Effector memory CD4-positive, alpha-beta T cell (primary cell): ENCODE measurements at places on chromosomes 11 and 22.

DNA sequence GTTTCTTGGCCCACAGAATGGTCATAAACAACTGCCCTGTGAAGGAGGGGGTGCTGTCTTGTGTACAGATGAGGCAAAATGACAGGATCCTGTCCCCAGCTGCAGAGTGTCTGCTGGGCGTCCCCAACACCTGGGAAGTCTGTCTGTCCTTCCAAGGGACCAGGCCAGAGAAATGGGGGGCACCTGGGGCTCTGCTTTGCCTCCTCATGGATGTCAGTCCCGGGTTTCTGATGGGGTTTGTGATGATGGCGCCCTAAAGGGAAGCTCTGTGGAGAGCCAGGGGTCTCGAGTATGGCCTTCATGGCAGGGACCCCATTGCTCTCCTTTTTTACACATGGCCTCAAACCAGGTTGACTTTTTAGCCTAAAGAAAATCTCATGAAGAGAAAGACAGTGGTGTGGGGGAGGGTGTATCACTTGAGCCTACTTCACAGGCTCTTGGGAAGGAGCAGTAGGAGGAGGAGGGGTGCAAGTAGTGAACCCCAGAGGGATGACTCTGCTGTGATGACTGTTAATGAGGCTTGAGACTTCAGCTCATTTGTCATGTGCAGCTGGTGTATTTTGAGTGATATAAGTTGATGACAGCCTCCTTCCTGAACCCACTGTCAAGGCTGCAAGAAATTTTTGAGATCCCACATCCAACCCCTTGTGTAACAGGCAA lies 40.6 kb upstream of the TUB start:
- no peak for DNase-seq

- DNase-seq: no peak
These were observed 12.3 kb upstream of the TSKU start for GRCh38 chr11:76770642-76771445.

GRCh38 chr11:76314741-76315090 lies 66.2 kb downstream of the THAP12 start:
- DNase-seq: no peak

- no peak for DNase-seq
These were observed 64.7 kb downstream of the ADAMTS15 start for GRCh38 chr11:130513132-130513531.

GRCh38 chr11:100581318-100581717 lies 105.8 kb upstream of the ARHGAP42 start:
- no peak for DNase-seq

DNA sequence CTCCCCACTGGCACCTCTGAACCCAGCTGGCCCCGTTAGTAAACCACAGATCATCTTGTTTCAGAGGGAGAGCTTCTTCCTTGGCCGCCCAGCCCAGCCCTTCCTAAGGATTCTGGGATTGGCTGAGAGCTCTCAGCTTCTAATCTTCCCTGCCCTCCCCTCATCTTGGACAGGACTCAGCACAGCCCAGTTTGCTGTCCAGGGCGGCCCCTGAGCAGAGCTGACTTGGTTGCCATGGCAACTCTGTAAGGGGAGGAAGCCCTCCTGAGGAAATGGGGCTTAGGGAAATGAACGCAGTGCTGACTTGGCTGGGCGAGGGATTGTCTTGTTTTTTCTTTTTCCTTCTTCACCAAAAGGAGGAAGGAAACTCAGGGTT lies 4.6 kb downstream of the APOL4 start:
- no peak for DNase-seq

- DNase-seq: no peak
These were observed 440 bp upstream of the SLC25A45 start for GRCh38 chr11:65382804-65383368.

DNA sequence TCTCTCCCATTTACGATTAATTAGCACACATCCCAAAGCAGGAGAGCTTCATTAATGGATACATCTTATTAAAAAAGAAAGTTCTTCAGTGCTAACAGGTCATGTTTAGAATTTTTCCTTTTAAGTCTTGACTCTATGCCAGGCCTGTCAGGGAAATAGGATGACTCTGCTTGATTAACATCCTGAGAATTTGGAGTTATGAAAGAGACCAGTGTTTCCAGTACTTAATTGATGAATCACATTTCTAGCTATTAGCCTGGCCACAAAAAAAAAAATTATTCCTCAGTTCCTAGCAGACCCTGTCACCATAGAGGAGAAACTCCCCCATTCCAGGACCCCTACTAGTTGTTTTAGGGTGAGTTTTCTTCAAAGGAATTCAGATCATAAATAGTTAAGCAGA lies 23.6 kb upstream of the ME3 start:
- no peak for DNase-seq

- no peak for DNase-seq
These were observed 433.9 kb downstream of the TBC1D22A start for GRCh38 chr22:47196166-47196849.

GRCh38 chr11:114008331-114008730 lies 33.4 kb downstream of the HTR3A start:
- DNase-seq: no peak

DNA sequence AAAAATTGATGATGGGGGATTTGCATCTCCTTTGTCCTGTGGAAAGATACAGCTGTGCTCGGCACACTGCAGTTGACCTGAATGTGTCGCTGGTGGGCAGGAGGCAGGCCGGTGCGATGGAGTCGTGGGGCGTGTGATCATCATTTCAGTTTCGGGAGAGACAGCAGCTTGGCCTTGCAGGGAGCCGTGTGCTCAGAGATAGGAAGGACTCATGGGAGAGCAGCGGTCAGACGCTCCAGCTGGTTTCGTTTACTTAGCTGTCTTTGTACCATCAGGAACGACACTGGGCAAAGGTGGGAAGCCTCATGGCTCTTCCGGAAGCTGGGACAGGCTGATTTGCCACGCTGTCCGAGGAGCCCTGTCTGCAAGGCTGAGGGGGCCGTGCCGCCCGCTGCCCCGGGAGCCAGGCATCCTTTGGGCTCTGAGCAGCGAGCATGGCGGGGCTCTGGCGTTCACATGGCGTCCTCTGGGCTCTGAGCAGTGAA lies 32.7 kb downstream of the GRAMD4 start:
- no peak for DNase-seq

GRCh38 chr22:34105461-34106062 lies 185.3 kb upstream of the LARGE1 start:
- DNase-seq: no peak

DNA sequence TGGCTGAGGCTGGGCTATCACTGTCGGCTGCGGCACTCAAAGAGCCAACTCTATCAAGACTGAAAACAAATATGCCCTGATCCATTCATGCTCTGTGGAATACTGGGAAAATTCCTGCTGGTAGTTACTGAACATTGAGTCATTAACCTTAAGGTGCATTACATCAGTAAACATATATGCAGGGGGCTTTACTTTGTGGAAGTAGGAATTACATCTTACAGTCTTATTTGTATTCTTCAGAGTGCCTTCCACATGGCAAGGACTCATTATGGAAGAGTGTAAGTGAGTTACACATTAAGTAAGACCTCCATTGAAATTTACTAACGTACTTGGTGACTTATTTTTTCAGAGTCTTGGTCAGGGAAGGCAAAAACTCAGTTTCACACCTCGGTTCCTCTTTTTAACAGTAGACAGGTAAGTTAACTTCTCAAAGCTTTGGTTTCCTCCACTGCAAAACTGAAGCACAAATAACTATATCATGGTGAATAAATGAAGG lies 4.5 kb downstream of the OR5B21 start:
- no peak for DNase-seq

GRCh38 chr11:117772360-117772759 lies 24.7 kb downstream of the DSCAML1 start:
- no peak for DNase-seq

DNA sequence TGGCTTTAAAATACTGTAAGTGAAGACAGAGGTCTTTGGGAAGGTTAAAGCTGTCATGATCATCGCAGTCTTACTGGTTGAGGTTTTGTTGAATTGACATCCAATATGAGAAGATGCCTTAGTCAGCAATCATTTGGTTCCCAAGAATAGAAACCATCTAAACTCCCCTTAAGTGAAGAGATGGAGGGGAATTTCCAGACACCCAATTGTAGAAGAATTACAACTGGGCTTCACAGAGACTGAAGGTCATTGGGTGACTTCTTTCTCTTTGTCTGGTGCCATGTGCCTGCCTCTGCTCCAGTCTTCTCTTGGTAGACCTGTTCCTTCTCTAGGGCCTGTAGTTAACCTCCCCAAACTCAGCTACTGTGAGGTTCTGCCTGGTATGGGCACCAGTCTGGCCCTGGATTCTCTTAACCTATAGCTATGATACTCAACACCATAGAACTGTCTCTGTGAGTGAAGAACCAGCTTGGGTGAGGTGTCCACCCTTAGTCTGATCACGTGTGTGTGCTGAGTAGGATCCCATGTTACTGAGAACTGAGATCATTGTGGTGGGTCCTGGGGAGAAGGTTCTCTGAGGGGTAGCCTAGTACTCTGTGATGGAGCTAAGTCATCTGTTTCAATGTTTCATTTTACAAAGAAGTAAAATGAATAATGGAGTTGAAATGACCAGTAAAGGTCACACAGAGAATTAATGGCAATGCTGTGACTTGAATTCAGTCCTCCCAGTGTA lies 182.5 kb downstream of the CSNK2A3 start:
- no peak for DNase-seq

DNA sequence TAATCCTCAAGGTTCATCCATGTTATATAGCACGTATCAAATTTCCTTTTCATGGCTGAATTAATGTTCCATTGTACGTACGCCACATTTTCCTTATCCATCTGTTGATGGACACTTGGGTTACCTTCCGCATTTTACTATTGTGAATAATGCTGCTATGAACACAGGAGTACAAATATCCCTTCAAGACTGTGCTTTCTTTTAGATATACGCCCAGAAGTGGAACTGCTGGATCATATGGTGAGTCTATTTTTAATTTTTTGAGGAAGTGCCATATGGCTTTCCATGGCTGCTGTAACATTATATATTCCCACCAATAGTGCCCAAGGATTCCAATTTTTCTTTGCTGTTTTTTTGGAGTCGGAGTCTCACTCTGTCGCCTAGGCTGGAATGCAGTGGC lies 6.0 kb downstream of the MRPL40 start:
- no peak for DNase-seq

GRCh38 chr11:63756919-63757761 lies 11.4 kb downstream of the ZFTA start:
- no peak for DNase-seq

GRCh38 chr11:1219834-1220815 lies 2.7 kb upstream of the MUC5B start:
- no peak for DNase-seq

GRCh38 chr22:28111501-28112189 lies 192.6 kb upstream of the PITPNB start:
- DNase-seq: no peak

GRCh38 chr22:38401336-38402084 lies 53.5 kb downstream of the KCNJ4 start:
- DNase-seq: no peak

DNA sequence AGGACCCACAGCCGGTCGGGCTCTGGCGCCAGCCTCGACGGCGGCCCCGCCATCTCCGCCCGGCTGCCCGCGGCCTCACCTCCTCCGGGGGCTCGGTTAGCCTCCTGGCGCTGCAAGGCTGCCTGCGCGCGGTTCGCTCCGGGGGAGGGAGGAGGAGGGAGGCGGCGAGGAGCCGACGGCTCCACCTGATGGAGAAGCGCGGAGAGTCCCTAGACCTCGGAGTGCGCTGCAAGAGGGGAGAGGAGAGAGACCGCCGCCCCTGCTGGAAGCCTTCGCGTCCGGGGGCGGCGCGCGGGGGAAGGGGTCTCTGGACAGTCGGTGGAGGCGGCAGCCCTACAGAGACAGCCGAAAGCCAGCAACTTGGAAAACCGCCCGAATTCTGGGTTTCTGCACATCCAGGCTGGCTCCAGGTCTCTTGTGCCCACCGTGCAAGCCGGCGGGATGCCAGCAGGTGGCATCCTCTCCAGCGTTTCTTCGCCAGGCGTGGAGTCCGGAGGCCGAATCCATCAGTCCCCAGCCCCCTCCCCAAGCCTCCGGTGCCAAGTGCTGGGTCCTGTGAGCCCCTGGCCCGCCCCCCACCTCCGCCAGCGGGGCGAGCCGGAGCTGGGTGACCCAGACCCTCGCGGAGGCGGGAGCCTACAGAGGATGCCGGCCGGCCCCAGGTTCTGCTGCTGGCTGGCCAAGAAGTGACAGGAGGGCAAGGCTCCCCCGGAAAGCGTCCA lies 2.9 kb upstream of the KIRREL3 start:
- no peak for DNase-seq

DNA sequence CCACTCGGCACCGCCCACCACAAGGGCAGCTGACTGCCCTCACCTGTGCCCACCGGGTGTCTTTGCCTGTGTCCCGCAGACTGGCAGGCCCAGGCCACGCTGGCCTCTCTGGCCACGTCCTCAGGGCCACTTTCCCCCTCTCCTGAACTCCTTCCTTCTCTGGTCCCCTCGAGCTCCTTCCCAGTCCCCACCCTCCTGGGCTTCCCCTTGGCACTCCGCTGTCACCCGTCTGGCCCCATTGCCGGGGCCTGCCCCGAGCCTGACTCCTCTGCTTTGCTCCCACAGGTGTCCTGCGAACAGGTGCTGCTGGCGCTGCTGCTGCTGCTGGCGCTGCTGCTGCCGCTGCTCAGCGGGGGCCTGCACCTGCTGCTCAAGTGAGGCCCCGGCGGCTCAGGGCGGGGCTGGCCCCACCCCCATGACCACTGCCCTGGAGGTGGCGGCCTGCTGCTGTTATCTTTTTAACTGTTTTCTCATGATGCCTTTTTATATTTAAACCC lies 14.2 kb downstream of the MCAT start:
- DNase-seq: no peak

GRCh38 chr11:15989685-15990084 lies 366.7 kb downstream of the SOX6 start:
- no peak for DNase-seq

DNA sequence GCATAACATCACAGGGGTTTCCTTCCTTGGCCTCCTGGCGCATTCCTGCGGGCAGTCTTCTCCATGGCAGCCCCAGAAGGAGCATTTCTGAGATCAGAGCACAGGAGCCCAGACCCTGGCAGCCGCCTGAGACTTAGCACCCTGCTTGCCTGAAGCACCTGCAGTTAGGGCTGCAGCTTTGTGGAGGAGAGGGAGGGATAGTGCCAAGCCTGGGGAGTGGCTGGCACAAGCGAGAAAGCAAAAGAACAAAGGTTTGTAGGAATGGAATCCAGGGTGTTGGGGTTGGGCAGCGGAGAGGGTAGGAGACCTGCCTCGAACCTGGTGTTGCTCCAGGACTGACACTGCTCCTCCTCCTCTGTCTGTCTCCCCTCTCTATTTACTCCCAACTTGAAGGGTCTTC lies 66.9 kb downstream of the SCN3B start:
- DNase-seq: no peak

GRCh38 chr22:23893945-23894709 lies at the start of gene MIF:
Gene MIF (plus strand): TSS chr22:23894383. CDS start chr22:23894475, 92 bp downstream.
- peak; percentile 93 for DNase-seq

- DNase-seq: no peak
These were observed 79.9 kb downstream of the NAV2 start for GRCh38 chr11:19792510-19792909.
